ENCODE measurements at places on chromosomes 11 and 22.
A peak's percentile ranks its signal among the peaks of the same experiment; 100 is the strongest.

DNA sequence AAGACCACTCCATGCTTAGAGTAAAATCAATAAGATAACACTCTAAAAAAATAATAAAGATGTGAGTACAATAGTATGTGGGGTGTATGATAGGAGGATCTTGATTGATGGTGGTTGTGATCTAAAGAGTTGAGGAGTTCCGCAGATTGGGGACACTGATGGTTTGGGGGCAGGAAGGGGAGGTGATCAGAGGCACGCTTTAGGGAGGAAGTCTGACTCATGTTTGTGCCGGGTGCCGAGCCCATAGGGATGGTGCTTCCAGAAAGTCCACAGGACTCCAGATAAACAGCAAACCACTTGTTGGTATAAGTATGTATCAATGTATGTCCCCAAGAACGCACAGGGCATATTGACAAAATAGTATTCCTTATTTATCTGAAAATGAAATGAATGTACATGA, 27.5 kb downstream of the LINC01488 start:
- no peak for DNase-seq

DNA sequence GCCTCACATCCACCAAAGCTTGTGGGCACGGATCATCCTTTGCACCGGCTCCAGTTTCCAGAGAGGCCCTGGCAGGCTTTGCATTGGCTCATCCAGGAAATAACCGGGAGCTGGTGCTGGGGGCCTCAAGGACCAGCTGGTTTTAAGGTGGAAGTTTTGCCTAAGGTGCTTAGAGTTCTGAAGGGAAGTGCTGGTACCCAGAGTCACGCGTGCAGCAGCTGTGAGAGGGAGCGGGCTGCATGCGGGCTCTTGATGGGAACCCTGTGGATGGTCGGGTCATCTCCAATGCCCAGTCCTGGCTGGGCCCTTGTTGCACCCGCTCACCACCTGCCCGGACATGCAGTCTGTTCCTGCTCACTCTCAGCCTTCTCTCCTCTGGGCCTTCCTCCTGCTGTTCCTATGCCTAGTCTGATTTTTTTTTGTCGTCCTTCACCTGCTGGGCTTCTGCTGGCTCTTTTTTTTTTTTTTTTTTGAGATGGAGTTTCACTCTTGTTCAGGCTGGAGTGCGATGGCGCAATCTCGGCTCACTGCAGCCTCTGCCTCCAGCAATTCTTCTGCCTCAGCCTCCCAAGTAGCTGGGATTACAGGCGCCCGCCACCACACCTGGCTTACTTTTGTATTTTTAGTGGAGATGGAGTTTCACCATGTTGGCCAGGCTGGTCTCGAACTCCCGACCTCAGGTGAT, 24.0 kb upstream of the PRR5 start:
- no peak for DNase-seq

DNA sequence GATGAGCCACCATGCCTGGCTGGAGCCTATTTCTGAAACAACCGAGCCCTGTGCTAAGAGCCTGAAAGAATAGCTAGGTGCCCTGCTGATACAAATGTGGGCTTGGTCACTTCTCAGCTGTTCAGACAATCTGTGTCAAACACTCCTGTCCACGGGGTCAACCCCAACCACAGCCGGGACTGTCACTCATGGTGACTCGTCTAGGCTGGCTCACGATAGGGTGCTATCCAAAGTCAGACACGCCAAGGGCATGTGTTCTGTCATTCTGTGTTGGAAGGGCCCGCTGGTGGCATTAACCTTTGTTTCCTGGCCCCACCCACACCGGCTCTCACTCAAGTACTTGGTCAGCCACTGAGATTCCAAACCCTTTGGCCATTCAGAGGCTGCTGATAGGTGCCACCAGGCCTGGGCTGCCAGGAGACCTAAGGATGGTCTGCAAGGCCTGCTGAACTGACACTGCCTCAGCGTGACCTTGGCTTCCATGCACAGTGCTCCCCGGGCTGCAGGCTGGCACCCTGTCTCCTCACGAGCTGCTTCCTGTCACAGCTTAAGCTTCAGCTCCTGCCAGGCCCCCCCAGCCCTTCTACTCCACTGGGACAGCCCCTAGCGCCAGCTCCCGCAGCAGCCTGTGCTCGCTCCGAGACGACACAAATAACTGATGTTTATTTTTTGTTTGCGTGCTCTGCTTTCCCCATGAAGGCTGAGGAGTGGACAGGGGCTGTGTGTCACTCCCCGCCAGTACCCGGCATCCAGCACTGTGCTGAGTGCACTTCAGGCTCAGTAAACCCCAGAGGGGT, 14.2 kb upstream of the CDC42BPG start:
- peak; percentile 54 for DNase-seq

DNA sequence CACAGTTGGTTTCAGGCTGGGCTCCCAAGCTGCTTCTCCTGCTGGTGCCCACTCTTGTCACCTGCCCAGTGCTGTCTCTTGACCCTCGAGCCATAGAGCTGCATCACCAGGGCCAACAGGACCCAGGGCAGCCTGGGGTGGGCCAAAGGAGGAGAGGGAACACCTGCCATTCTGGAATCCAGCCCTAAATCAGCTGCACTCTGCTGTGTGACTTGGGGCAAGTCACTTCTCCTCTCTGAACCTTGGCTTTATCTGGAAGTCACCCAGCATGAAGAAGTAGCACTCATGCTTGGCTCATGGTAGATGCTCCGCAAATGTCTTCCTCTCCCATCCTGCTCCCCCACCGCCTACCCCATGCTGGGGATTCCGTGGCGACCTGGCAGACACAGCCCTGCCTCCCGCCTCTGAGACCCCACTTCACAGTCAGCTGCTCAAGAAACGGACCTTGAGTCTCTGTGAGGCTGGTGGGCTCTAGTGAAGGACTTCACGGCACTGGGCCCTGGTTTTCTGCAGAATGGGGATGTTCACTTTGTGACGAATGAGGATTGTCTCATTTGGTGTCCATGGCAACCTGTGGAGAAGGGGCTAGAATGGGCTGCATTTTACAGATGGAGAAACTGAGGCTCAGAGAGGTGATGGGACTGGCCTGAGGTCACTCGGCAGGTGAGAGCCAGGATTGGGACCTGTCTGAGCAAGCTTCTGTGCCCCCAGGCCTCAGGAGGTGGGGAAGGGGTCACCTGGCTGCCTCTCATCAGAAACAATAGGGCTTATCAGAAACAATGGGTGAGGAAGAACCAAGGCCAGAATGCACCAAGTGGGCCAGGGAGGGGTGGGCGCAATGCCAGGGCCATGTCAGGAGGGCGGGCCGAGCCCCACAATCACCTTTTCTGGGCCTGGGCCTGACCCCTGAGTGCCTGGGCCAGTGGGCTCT, 12.4 kb downstream of the EMID1 start:
- no peak for DNase-seq

DNA sequence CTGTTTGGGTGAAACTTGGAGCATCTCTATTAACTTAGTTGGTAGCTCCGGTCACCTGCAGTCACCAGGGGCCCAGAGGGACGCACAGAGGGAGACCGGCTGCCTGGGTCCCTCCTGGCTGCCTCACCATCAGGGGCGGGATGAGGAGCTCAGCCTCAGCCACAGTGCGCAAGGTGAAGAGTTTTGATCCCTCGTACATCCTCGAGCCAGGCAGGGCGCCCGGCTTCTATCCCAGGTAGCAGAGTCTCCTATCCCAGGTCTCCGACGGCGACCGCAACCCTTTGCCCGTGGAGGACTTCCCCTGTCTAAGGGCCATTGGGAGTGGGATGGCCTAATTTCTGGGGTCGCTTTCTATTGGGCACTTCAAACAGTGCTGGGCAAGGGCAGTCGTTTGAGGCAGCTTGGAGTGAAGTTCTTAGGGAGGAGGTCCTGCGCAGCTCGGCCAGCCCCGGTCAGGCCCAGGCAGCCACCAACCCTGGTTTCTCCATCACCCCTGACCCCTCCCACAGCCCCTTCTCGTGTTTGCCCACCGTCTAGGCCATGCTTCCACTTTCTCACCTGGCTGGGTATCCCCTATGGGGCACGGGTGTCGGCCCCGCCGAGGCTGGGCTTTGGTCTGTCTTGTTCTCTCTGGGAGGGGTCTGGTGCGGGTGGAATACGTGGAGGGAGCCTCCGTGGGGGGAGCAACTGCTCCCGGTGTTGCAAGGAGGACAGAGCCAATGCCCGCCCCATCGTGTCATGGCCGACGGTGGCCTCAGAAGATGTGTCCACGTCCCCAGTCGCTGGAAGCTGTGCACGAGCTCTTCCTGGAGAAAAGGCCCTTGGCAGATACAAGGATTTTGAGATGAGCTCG, 3.6 kb upstream of the MRGPRG start:
- no peak for DNase-seq

- DNase-seq: no peak
These were observed 100.3 kb downstream of the MICAL3 start for GRCh38 chr22:17924076-17924475.

GRCh38 chr22:19593991-19594569, 69.9 kb upstream of the CLDN5 start:
- no peak for DNase-seq

GRCh38 chr11:6418557-6419008, 311 bp downstream of the APBB1 start:
- no peak for DNase-seq

DNA sequence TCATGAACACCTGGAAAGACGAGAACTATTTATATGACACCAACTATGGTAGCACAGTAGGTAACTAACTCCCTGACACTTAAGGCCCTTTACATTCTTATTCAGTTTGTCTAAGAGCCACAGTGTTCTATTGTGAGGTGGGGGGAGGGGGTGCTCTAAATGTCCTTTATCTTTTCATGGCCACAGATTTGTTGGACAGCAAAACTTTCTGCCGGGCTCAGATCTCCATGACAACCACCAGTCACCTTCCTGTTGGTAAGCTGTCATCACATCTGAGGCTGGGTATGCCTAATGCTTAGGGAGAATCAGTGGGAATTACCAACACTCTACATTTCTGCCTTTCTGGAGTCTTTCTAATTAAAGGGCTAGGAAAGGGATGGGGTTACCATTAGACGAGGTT, 30.7 kb downstream of the EHF start:
- no peak for DNase-seq

- no peak for DNase-seq
These were observed 107.4 kb downstream of the ARHGAP42 start for GRCh38 chr11:100794446-100794845.

DNA sequence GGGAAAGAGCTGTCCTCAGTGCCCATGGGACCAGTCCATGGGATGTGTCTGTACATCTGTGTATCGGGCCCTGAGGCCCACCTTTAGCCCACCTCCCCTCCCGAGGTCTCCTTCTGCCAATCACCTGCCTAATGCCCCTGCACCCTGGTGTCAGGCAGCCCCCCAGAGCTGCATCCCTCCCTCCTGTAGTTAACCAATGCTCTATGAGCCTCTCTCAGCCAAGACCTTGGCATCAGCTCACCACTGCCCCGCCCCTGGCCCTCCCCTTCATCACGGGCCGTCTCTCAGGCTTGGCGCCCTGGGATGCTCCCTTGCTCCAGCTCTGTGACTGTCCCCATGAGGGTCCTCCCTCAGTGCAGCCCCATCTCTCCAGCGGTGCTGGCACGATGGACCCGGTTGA, 18.5 kb downstream of the MGAT3 start:
- no peak for DNase-seq

DNA sequence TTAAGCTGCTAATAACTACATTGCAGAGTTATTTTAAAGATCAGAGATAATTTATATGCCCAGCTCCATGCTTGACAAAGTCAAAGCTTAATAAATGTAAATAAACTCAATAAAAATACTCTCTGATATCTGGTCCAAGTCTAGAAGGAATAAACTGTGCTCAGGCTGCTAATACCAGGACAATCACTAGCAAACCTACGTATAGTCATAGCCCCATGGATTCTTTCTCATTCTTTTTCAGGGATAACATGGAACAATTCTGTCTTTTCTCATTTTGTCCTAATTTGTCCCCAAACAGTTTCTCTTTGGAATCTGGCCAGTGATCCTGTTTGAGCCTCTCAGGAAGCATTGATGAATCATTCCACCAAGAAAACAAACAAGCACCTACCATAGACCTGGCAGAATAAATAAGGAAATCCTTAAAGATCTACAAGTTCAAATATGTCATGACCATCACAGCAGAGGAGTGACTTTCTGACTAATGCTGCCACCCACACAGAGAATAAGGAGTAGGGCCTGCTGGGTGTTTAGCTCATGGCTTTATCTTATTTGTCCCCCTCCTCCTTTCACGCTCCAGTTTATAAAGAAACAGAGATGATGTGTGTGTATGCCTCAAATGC, 14.1 kb upstream of the B3GNT6 start:
- no peak for DNase-seq

GRCh38 chr11:59154610-59155009, 12.0 kb downstream of the FAM111A start:
- no peak for DNase-seq

- no peak for DNase-seq
These were observed 85.3 kb downstream of the C11orf87 start for GRCh38 chr11:109507331-109507730.
